ENCODE measurements at places on chromosomes 16 and 17.

DNA sequence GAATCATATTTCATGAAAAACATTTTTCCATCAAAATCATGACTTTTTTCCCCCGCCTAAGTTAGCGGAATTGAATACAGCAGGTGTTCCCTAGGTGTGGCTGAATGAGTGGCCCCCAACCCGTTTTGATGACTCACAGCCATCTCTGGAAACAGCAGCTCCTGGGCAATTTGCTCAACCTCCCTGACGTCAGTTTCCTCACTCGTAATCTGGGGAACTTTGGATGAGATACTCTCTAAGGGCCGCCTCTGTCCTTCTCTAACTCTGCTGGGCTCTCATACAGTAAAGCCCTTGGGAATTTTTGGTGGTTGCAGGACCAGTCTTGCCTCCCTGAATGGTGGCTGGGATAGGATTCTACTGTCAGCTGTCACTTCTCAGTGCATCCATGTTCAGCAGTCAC, 11.6 kb upstream of the NTN1 start:
- DNase-seq = no peak

DNA sequence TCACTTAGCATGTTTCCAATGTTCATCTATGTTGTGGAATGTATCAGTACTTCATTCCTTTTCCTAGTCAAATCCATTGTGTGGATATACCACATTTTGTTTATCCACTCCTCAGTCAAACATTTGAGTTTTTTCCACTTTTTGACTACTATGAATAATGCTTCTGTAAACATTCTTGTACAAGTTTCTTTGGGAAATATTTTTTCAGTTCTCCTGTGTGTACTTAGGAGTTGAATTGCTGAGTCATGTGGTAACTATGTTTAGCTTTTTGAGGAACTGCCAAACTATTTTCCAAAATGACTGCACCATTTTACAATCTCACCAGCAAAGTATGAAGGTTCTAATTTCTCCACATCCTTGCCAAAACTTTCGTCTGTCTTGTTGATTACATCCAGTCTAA, 223.7 kb upstream of the AXIN2 start:
- no peak for DNase-seq

- DNase-seq = no peak
These were observed 12.7 kb downstream of the CDC27 start for GRCh38 chr17:47176389-47176826.

DNA sequence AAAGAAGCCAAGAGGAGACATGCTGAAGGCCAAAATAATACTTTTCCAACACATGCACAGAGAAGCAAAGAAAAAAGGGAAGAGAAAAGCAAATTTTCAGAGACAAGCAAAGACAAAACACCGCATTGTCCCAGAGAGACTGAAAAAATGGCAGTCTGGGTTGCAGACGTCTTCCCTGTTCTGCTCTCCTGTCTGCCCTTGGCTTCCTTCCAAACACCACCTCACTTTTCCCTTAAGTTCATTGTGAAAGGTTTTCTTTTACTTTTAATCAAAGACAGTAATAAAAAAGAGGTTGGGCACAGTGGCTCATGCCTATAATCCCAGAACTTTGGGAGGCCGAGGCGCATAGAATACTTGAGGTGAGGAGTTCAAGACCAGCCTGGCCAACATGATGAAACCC, 21.2 kb upstream of the VAT1L start:
- no peak for DNase-seq
